ENCODE measurements at places on chromosomes 2 and 18.

- DNase-seq: no peak
Observed at GRCh38 chr2:137987011-137987410, 22.7 kb downstream of the HNMT start.

DNA sequence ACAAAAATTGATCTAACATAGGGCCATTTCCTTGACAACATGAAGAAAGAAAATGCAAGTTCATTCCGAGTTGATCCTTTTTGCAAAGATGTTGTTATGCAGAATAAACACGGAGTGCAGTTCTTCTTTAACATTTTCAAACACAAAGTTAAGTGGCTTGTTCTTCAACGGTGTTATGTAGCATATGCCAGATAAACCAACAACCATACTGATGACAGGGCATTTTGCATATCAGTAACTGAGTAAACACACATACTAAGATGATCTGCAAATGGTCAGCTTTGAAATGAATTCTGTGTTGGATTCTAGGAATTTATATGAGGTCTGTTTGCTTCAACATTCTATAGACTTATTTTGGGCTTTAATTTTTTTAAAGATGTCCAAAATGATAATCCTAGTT lies 266.4 kb downstream of the GPD2 start:
- no peak for DNase-seq

DNA sequence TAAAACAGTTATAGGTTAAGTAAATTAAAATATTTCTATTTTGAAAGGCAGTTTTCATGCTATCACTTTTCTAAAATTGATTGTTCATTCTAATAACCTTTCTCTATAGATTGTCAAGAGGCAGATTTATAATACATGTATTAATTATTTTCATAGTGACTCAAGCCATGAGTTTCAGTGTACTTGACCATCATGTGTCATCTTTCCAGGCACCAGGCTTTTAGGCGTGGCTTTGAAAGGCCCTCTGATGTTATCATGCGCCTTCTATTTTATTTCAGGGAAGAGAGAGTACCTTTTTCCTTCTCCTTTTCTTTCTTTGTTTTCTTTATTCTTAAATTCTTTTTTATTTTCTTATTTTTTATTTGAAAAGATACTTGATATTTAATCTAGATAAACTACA lies 128.3 kb upstream of the ETAA1 start:
- no peak for DNase-seq

GRCh38 chr2:176833671-176834070 lies 378.9 kb upstream of the HNRNPA3 start:
- no peak for DNase-seq

DNA sequence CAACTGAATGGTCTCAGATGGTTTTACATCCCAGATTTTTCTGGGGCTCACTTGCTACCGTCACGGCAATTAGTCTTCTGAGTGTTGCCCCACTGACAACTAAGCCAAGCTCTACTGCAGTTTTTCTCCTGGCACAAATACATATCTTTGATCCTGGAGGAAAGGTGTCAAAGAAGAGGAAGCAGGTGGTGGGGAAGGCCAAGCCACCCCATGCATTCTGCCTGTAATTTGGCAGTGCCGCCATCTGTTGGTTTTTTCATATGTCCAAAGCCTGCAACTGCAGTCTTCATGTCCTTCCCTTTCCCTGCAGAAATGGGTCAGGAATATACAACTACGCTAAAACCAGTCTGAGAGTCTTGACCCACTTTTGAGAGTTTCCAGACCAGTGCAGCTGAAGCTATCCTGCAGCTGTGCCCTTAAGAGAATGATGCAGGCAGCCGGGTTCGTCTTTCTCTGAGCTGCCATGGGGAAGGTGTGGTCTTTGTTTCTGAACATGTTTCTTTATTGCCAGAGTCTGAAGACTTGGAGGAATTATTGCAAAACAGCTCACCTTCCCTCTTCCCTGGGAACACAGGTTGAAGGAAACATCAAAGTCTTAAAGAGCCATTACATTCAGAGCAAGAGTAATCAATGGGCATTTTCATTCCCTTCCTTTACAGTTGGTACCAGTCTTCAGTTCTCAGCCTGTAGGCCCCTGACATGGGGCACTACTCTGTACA lies 71.8 kb upstream of the ATL2 start:
- no peak for DNase-seq

DNA sequence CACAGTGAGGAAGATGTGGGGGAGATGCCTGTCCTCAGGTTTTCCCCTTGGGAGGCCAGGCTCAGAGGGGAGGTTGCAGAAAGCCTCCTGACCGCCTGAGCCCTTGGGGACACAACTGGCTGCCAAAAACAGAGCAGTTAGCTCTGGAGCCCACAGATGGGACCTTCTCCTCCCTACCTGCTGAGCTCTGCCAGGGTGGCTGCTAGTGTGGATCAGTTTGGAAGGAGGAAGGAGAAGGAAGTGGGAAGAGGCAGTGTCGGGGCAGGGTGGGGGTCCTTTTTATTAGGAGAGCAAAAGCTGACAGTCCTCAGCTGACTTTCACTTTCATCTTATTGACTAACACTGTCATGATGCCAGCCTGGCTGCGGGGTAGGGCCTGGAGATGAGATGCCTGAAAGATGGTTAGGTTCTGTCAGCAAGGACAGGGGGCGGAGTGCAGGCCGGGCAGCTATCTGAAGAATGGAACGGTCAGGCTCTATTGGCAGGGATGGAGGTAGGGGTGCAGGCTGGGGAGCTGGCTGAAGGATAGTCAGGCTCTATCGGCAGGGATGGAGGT lies 188.5 kb upstream of the HDAC4 start:
- DNase-seq: no peak

DNA sequence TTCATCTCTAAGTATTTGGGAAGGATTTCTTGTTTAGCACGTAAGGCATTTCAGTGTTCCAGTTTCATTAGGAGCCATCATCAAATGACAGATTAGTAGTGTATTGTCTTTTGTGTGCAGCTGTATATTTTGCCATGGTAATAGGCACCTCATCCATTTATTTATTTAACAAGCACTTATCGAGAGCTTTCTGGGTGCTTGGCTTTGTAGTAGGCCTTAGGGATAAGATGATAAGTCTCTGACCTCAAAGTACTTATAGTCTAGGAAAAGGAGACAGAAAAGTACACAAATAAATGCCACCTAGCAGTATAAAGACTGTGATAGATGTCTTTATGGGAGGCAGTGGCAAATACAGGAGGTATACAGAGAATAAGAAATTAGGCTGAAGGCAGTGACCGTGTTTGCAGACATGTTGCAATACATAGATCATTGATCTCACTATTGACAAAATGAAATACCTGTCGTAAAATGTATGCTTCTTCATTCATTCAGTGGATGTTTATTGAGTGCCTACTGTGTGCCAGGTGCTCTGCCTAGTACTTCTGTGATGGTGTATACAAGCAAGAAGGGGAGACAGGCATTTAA lies 265.9 kb downstream of the SETBP1 start:
- DNase-seq: no peak

- DNase-seq: no peak
Observed at GRCh38 chr2:204228169-204228886, 291.8 kb downstream of the ICOS start.

DNA sequence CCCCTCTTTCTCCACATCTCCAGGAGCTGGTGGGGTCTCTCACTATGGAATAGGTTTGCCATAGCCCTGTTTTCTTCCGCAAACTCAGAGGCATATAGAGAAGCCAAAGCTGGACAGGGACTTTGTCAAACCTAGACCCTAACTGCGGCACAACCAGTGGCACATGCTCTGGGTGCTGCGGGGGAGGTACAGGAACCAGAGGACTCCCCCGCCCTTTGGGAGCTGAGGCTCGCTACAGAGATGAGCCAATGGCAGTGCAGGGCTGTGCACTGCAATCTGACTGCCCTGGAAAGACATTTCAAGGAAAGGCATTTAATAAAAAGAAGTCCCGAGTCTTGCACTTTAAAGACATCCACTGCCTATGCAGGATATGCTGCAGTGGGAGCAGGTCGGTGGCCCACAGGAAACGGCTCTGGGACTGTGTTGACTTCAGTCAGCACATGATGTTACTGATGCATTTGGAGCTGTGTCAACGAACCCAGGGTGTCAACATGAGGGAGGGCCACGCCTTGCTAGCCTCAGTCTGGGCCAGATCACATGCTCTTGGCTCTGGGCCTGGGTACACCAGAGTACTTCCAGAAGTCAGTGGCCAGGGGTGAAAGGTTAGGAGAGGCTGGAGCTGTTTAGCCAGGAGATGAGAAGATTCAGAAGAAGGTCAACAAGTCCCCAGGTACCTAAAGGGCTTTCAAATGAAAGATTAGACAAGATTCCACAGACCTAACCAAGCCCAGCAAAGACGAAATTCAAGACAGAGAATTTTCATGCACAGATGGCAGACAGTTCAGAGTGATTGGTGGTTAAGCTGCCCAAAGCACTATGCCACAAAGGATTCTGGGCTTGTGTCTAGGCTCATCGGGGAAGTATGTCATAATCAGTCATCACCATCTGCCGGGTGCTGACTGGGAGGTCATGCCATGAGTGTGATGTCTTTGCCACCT lies 8.2 kb downstream of the SLC35F6 start:
- DNase-seq: no peak

DNA sequence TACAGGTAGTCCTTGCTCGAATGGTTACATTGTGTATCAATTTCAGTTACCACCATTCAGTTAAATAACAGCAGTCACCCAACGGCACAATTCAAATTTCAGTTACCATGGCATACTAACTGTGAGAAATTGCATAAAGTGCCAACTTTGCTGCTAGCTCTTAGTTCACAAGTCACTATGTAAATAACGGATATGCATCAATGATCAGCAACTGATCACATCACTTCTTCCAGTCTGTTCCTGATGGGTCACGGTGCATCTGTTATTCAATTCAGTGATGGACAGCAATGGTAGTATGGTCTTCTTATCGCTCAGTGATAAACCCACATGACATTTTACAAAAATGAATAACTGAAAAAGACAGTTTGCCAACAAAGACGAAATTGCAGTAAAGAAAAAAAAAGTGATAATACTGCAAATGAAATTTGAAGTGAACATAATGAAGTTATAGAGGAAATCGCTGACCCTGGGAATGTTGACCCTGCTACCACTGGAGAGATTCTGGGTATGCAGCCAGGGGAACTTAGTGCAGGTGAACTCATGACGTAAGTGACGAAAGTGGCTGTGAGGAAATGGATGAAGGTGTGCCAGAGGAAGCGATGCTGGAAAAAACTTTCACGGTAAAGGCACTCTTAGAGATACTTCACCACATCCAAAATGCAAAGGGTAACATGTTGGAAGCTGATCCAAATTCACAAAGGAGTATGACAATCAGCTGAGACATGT lies 25.9 kb upstream of the RAPGEF4 start:
- DNase-seq: no peak

DNA sequence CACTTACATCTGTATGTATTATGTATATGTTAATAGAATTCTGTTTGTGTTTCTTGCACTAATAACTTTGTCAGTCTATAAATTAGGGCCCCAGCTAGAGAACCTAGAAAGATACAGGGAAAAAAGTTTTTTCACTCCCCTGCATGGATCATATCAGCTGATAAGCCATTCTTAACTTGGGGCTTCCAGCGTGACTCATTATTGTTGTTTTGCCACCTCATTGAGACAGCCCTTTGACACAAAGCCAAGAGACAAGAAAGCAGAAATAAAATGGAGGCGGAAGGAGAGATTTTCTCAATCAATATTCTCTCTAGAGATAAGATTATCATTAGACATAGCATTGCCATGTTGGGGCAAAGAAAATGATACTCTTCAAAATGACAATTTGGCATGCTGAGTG lies 93.4 kb downstream of the AKAIN1 start:
- no peak for DNase-seq

DNA sequence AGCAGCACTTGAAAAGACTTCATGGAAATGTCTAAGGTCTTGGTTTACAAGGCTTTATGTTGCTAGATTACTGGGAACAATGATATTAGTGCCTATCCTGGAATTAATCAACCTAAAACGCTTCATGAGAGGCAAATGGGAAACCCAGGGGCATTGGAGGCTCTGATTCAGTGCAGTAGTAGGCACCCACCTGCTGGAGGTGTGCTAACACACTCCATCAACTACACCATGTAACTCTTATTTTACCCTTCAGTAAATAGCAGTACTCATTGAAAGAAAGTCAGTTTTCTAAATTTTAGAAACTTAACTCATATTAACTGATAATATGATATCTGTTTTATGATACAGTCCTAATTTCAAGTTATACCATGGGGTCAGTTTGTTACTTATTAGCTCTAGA lies 17.4 kb upstream of the HNRNPA3 start:
- DNase-seq: no peak

DNA sequence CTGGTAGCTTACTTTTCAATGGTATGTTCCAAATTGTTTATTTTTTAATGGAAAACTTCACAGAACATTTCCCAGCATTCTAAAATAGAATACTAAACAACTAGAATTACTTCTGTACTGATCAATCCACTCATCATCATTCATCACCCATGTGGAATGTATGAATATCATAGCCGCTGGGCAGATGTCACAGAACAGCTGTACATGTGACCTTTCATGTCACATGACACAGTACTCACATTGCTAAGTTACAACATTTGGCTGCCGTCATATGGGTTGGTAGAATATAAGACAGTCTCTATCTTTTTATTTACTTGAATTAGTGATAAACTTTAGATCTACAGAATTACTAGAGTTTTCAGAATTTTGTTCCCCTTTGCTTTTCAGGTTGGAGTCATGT lies 387.6 kb downstream of the ZEB2 start:
- no peak for DNase-seq

GRCh38 chr2:235861383-235861782 lies 306.8 kb downstream of the GBX2 start:
- no peak for DNase-seq

GRCh38 chr2:215447056-215447455 lies 11.2 kb upstream of the FN1 start:
- no peak for DNase-seq

GRCh38 chr2:102367331-102367971 lies 11.9 kb downstream of the IL18R1 start:
- no peak for DNase-seq

DNA sequence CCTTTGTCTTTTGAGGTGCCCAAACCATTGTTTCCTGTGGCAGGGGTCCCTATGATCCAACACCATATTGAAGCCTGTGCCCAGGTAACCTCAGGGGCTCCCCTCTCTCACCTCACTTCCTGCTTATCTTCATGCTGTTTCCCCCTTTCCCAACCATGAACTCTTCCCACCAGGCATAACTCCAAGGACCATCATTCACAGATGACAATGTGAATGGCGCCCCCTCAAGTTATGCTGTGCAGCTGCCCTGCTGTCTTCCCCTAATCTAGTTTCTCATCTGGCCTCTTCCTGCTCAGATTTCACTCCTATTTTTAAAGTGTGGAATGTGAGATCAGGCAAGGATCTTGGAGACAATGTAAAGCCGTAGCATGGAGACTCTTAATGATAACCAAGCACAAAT lies 1.4 kb downstream of the GMPPA start:
- no peak for DNase-seq

All from iPS DF 19.7 (cell line).